ENCODE measurements at places on chromosomes 1 and 21.

DNA sequence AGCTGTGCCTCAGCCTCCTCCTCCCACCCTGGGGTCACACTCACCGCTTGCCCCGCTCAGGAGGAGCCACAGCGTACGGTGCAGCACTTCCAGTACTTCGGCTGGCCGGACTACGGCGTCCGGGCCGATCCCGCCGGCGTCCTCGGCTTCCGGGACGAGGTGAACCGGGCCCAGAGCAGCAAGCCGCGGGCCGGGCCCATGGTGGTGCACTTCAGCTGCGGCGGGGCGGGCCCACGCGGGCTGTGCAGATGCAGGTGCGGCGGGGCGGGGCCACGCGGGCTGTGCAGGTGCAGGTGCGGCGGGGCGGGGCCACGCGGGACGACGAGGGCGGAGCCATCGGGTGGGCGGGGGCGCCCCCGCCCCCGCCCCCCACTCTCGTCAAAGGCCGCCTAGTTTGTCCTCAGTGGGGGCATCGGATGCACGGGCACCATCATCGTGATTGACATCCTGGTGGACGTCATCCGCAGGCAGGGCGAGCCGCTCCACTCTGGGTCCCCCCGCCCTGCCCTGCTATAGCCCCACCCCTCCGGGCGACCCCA, 5.5 kb downstream of the RNF223 start:
- DNase-seq = no peak

DNA sequence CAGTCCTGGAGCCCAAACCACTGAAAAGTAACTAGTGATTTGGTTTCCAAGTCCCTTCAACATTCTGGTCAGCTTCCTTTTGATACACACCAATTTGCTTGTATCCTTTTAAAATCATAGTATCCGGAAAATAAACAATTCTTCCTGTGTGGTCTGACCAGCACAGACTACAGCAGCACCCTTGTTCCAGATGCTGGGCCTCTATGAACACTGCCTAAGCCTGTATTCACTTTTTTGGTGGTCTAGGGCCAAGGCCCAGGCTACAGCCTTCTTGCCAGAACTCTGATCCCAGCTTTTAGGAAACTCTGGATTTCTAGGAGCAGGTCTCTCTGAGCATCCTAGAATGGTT, 801 bp upstream of the DDAH1 start:
- peak; percentile 72 for DNase-seq

DNA sequence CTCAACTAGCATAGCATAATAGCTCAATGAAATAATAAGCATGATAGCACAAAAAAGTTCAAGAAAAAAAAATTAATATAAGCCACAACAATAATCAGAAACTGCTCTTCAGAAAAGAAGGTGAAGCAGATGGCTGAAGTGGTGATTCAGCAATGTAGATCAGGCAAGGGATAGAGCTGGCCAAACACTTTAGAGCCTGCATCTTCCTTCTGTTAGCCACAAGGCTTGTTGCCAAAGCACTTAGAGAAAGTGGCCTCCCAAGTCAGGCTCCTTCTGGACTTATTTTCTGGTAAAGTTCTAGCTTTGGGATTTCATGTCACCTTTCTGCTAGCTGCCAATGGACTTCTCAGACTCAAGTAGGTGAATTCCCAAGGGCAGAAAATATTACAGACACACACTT, 60.3 kb upstream of the C1orf87 start:
- DNase-seq = peak; percentile 46

DNA sequence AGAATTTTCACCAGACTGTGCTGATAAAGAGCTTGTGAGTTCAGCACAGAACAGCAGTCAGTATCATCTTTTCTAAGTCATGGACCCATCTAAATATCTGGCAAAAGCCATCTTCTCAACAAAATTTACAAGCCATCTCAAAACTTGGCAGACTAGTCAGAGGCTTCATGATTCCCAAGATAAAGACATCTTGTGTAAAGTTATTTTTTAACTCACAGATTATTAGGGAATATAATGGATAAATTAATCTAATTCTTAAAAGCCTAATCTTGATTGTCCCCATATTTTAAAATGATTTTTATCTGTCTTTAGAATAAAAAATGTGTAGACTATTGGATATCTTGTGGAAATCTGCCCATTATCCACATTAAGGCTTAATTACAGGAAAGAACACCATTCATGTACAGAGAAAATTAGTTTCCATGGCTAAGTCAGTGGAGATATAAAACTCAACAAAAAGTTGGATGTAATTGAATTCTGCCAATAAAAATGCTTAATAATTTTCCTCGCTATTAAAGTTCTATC, 159.8 kb downstream of the ZP4 start:
- no peak for DNase-seq

DNA sequence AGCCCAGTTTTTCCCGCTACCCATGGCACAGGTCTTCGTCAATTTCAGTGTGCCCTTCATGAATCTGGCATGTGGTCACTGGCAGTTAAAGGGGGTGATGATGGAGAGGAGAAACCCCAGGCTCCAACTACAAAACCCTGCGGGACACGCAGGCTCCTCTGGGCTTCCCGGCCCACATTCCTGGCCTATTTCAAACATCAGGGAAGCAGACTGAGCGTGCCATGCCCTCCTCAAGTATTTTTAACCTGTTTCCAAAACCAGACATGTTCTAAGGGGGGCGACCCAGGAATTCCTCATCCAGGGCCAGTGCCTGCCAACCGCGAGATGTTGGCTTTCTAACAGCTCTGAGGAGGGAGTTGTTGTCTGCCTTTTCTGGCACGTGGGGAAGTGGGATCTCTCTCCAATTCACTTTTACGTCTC, 85.1 kb downstream of the CAPZB start:
- no peak for DNase-seq

- peak; percentile 7 for DNase-seq
Measured at GRCh38 chr1:76677416-76678405, 189.6 kb upstream of the ST6GALNAC5 start.

GRCh38 chr1:40886318-40887011, 24.3 kb upstream of the CITED4 start:
- no peak for DNase-seq

DNA sequence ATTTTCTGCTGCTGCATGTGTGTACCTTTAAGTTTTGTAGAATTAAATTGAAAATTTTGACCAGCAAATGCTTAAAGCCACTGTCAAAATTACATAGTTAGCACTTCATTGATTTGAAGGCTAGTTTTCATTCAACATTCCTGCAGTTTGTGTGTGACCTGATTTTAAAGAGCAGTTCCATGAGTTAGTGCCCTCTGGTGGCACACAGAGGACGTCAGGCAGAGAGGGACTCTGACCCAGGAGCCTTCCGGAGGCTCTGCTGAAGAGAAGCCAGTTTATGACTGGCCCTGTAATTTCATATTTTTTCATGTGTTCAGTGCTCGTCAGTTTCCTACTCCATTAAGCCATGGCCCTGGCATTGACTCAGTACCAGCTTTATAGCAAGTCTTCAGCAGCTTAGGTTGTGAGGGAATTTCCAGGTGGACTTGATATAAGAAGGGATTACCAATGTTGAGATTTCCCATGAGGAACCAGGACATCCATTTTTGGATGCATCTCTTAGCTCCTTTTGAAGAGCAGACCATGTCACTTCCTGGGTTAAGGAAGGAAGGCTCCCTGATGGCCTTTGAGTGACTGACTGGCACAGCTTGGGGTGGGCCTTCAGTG, 104.7 kb downstream of the CAMTA1 start:
- peak; percentile 54 for DNase-seq

DNA sequence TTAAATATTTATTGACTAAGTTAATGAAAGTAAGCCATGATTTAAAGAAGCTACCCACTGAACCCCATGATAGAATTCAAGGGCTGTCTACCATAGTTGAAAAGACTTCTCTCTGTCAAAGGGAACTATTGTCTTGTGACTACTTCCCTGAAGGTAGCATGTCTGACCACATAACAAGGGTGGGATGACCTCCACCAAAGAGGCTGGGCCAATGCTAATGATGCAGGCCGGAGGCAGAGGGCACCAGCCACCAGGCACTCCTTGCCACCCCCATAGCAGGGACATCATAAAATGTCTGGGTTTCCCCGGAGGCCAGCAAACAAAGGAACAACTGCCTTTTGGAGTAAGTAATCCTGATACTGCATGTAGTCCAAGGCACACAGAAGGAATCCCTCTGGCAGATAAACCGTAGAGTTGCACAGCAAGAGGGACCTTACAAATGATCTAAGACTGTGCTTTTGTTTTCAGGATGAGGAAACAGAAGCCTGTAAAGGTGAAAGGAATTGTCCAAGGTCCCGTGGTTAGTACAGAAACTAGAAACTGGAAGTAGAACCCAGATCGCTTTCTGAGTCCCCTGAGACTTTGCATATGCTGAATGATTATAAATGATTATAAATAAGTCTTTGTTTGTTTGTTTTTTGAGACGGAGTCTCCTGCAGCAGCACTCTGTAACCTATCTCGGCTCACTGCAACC, 33.5 kb upstream of the ITPKB start:
- DNase-seq = no peak

- no peak for DNase-seq
Measured at GRCh38 chr1:45373573-45373972, 33.3 kb upstream of the MUTYH start.

DNA sequence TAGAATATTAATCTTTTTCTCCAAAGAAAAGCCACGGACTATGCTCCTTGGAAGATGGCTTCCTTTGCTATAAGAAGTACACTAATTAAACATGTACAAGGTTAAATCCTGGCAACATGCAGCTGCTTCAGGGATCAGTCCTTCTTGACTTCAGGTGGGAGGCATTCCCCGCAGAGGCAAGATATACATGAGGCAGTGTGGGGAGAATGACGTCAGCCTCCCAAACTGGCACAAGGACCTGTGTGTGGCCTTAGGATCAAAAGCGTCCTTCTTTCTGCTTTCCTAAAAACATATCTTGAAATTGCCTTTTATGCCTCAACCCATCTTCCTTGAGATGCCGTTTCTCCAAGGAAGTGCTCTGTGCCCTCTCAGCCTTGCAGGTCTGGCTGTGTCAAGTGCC, 90.3 kb downstream of the WLS start:
- peak; percentile 43 for DNase-seq

GRCh38 chr1:220788900-220789299, 2.2 kb downstream of the MTARC1 start:
- no peak for DNase-seq

GRCh38 chr1:204376465-204376864, 16.7 kb upstream of the PLEKHA6 start:
- DNase-seq = no peak

DNA sequence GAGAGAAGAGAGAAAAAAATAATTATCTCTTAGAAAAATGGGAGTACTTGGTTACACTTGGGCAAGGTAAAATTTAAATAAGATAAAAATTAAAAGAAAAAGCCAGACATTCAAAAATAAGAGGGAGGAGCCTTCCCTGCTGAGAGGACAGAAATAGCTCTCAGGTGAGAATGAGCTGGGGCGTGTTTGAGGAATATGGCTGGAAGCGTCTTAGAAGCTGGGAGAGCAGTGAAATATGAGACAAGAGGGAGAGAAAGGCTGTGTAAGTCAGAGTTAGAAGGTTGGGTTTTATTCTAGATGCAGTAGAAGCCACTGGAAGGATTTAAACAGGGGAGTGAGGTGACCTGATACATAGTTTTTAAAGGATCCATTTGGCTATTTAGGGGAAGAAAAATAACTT, 154.2 kb upstream of the L1TD1 start:
- no peak for DNase-seq

DNA sequence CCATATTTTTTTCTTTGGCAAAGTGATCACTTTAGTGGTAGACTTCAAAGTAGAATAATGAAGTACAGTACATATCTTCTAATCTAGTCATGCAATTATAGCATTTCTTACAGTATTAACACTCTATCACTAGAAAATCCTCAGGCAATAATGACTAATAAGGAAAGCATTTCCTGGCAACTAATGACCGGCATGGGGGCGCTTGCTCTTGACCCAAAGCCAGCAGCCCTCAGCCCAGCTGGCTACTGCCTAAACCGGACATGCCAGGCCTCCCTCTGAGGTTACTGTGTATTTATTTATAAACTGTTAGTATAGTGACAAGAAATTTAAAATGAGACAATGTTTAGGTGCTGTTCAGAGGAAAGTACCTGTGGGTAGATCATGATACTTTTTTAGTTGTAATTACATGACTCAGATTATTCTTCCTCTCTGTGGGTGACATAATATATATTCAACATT, 633.8 kb downstream of the PTPRC start:
- peak; percentile 73 for DNase-seq

DNA sequence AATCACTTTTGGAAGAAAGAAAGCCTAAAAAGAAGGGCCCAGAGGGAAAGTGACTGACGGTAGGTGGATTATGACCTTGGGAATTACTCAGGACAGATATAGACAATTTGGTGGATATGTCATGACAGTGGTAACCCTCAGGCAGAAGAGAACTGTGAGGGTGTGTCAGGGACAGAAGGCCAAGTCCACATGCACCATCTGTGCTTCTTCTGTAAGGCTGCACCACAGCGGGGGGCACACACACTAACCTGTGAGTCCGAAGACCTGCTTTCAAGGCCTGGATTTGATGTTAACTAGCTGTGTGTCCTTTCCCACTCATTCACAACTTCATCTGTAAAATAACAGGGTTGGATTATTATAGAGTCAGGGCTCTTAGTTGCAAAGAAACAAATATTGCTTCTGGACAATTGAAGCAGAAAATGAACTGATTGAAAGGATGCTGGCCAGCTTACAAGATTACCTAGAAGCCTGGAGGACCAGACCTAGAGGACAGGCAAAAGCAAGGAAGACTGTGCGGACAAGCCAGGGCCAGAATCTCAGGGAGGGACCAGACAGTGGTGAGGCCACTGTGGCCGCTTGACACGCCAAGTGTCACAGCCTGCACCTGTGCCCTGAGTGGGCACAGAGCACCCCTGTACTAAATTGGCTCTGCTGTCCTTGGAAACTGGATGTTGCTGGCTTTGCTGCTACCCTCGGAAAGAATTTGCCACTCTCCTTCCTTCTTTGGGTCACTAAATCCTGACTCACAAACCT, 34.7 kb upstream of the USP24 start:
- no peak for DNase-seq

DNA sequence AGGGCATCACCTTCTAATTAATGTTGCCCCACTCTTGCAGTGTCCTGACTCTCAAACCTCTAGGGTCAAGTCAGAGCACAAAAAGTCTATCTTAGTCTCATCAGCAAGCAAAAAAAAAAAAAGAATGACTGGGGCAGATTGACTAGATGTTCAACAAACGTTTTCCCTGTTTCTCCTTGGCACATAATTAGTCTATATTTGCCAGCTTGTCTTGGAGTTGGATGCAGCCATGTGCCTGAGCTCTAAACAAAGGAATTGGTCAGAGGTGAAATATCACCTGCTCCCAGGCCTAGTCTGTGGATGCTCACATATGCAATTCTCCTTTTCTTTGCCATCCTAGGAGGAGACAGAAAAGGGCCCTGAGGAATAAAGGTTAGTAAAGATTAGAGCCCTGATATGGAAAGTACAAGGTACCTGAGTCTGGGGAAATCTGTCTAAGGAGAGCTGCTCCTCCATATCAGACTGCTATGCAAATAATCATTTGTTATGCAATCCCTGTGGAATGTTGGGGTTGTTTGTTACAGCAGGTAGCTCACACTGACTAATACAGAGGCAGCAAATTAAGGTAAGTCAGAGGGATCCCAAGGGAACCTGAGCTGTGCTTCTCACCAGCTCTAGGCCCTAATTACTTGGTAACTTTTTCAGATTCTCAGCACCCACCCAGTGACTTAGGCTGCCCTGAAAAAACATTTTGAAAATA, 130.8 kb downstream of the BRINP2 start:
- no peak for DNase-seq

- peak; percentile 83 for DNase-seq
Measured at GRCh38 chr1:68141071-68142021, 90.9 kb upstream of the DIRAS3 start.
